NCI-H82 (cell line): ENCODE measurements at places on chromosomes 7 and 10.

- no peak for DNase-seq
Observed at GRCh38 chr7:96786998-96787395, 77.4 kb upstream of the SEM1 start.

GRCh38 chr7:32462451-32462850 lies 27.7 kb downstream of the LSM5 start:
- no peak for DNase-seq

GRCh38 chr7:2515424-2516193 lies 4.0 kb upstream of the LFNG start:
- no peak for DNase-seq

- no peak for DNase-seq
Observed at GRCh38 chr7:88329532-88330463, 23.1 kb upstream of the STEAP4 start.

- no peak for DNase-seq
Observed at GRCh38 chr10:80186364-80187012, 18.8 kb downstream of the ANXA11 start.

GRCh38 chr10:31820096-31820495 lies 108.5 kb downstream of the ARHGAP12 start:
- DNase-seq, result no peak
